ENCODE measurements at places on chromosomes 12 and 14.

DNA sequence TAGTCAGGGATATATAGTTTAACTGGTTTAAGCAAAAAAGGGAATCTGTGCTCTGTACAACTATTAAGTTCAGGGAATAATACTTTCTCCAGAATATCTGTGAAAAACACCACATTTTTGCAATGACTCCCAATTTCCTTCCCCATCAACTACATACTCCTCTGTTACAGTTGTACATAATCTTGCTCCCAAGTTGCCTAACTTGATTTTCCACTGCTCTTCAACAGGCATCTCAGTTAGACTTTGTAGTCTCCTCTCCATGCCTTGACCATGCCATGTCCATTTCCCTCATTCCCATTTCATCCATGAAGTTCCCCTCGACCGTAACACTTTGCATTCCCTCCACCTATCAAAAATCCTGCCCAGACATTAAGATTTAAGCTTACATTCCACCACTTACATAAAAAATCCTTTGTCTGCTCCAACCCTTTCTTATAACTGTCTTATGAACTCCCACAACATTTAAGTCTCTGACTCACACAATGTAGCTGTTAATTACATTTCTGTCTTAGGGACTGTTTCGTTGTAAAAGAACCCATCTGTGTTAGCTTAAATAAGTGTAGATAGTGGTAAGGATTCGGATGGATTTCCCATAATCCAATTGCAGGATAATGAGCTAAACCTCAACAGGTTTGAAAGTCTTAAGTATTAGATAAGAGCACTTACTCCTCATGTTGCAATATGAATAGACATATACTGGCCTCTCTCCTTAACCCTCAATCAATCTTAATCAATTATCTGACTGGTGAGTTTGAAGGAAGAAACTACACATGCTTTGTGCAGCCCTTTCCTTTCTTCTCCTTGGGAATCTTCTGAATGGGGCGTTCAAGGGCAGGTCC, 156.5 kb downstream of the PAWR start:
- DNase-seq: no peak

DNA sequence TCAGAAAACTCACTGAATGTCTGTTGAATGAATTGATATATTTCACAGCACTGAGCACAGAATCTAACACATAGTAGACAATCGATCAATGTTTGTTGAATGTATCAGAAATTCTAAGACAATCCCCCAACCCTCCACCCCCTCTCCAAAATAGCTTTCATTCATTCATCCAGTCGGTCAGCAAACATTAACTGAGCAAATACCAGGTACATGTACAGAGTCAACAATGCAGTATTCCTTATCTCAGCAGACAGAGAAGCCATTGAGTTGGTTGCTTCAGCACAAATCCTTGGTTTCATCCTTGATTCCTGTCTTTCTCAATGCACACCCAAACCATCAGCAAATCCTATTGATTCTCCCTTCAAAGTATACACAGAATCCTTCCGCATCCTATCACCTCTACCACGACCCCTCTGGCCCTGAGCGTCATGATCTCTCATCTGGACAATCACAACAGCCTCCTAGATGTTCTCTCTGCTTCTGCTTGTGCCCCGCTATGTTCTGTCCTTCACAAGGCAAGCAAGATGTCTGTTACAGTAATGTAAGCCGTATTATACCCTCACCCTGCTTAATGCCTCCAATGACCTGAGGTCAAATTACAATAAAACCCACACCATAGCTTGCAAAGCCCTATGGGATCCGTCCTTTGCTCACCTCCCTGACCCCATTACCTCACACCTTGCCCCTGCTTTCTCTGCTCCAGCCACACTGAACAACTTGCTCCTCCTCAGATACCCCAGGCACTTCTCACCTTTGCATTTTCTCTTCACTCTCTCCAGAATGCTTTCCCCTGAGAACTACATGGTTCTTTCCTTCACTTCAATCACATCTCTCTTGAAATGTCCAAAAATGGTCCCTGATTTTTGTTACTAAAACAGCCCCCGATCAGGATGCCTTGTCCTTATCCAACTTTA, 738.1 kb upstream of the TBX3 start:
- no peak for DNase-seq

GRCh38 chr12:97500537-97500936, 37.9 kb downstream of the RMST start:
- no peak for DNase-seq

DNA sequence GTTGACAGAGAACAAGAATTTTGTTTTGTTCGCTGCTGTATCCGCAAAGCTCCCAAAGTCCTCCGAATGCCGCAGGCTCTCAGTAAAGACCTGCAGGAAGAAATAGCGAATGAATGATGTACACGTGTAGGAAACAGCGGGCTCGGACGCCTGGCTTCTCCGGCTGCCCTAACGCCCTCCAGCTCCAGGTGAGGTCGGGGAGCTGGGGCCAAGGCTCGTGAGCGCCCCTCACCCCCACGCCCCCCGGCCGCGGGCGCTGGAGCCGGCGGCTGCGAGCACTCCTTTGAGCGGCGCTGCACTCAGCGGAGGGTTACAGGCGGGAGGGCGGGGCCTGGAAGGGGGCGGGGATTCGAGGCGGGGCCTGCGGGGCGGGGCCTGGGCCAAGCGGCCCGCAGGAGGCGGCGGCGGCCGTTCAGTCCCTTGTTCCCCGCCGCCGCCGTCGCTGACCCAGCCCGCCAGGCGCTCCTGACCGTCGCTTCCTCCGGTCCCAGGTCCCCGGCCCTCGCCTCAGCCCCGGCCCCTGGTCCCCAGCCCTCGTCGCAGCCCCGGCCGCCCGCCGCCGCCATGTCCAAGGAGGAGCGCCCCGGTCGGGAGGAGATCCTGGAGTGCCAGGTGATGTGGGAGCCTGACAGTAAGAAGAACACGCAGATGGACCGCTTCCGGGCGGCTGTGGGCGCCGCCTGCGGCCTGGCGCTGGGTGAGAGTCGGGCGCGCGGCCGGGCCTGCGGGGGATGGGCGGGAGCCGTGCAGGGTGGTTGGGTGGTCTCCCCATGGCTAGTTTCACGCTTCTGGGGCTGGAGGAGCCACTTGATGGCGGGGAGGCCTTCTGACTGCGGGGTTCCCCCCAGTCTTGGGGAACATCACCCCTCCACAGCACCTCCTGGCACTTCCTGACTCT, at the start of gene AACS:
AACS (plus strand) TSS at position 415 of the 898 bp plus-strand sequence; CDS start at position 565, 150 bp downstream.
- DNase-seq: peak; percentile 47

DNA sequence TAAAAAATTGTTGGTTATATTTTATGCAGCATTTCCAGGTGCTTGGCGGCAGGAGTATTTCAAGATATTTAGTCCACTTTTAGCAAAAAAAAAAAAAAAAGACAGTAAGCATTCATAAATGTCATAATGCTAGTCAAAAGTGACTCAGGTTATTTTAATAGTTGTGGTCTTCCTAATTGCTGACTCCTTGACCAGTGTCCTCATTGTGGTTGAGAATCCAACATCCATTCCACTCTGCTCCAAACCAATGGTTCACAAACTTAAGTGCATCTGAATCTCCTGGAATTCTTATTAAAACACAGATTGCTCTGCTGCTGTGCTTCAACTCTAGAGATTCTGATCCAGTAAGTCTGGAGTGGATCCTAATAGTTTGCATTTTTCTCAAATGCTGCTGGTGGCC, 71.4 kb downstream of the AKAP6 start:
- no peak for DNase-seq

GRCh38 chr14:91112194-91112593, 1.7 kb upstream of the DGLUCY start:
- no peak for DNase-seq

DNA sequence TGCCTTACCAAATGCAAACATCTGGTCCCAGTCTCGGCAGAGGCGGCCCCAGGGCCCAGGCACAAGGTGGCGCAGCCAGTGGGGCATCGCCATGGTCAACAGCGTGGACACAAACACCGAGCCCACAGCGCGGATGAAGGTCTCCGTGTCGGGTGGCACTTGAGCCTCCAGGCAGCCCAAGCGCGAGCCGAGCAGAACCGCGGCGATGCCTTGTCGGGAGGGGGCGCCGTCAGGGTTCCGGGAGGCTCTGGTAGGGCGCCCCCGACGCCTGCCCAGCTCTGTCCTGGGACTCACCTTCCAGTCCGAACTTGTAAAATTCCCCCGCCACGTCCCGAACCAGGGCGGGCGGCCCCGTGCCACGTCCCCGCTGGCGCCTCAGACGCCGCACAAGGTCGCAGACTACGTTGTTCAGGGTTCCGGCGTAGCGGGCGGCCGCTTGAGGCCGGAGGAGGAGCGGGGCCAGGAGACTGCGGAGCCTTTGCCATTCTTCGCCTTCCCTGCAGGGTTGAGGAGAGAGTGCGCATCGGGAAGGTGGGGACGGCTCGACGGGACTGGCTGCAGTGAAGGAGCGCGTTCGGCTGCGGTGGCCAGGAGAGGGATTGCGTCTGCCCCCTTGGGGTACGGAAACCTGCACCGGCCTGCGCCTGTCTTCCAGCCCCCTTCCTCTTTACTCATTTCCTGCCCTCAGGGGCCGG, 1.7 kb downstream of the CYP27B1 start:
- no peak for DNase-seq

DNA sequence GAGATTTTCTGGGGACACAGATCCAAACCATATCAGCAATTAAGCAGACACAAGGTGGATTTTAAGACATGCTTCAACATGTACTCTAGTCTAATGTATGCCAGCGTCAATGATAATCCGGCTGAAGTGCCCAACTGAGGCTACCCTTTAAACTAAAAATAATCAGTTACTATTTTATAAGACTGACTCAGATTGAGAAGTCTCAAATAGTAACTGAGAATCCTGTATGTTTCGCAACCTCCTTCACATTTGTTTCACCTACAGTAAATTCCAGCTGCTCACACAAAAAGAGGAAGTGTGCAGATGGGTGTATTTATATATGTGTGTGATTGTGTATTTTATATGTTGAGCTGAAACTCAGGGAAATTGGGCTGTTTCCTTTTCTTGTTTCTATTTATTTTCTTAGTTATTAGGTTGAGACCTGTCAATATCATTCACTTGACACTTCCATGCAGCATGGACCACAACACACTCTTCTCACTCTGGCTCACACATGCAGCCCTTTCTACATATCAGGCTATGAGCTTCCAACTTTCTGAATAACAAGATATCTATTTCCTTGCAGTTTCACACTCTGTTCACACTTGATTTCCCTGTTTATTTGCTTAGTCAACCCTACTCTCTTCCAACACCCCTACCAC, 1224.9 kb upstream of the TMEM132C start:
- no peak for DNase-seq

GRCh38 chr12:129538137-129538536, 365.7 kb downstream of the TMEM132D start:
- no peak for DNase-seq

DNA sequence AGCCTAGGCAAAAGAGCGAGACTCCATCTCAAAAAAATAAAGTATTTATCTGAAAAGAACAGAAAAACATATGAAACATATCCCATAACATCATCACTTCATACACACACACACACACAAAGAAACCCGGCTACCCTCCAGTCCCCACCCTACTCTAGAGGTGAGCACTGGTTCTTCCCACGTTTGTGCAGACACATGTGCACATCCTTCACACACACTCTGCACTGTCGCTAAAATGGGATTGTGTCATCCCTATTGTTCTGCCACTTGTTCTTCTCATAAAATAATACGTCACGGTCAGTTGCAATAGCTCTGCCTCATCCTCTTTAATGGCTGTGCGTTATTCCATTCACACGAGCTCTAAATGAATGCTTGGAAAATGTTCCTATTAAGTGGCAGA, 85.9 kb upstream of the ANO2 start:
- no peak for DNase-seq

DNA sequence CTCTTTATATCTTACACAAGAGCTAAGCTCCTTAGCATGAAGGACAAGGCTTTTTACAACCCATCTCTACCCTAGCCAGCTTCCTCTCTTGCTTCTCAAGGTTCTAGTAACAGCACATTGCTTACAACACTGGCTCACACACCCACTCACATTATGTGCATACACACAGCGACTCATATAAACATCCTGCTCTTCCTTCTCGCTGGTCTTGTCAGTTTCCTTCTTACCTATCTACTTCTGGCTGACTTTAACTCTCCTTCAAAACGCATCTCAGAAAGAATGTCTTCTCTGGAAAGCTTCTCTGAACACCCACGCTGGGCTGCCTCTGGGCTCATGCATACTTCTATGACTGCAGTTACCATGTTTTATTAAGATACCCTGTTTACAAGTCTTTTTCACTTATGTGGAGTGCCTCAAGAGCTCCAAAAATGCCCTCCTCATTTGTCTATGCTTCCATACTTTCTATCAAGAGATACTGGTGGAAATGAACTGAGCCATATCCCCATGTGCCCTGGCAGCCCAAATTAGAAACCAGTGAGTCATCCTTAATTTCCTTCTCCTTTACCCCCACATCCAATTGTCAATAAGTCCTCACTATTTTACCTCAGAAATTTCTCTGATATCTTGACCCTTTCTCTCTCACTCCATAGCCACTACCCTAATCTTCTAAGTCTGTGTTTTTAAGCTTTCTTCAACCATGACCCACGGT, 126.9 kb upstream of the KRAS start:
- no peak for DNase-seq

DNA sequence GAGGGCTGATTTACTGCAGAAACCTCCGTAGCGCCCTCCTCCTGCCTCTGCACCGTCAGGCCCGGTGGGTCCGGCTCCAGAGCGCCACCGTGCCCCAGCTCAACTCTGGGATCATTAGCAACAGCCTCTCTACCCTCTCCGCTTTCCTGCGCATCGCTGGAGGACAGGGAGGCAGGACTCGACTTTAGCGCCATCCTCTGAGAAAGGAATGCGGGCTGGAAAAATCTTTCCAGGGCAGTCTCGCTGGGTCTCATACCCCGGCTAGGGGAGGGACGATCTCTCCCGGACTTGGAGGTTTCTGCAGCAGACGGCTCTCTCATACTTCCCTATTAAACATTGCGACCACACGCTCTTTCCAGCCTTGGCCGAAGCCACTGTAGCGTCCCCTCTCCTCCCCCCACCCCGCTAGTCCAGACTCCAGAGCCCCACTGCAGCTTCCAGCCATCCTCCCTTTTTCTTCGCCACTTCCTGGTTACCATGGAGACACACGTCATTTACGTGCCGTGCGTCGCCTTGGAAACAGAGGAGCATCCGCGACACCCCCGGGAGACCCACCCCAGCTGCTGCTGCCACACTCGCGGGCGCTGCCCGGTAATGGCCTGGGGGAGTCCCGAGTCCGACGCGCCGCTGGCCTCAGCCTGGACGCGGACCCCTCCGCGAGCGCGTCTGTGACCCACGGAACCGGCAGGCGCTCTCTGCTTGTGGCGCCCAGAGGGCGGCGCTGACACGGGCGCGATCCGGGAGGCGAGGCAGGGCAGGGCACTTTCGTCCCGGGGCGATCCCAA, at the start of gene CCDC184:
CCDC184 (plus strand) TSS at position 554 of the 785 bp plus-strand sequence. CDS start 479 bp downstream, outside the sequence.
- peak; percentile 85 for DNase-seq

GRCh38 chr12:118315821-118316220, 56.9 kb downstream of the TAOK3 start:
- DNase-seq: no peak

GRCh38 chr12:132604151-132604618, 6.2 kb downstream of the LRCOL1 start:
- DNase-seq: no peak

- no peak for DNase-seq
Measured at GRCh38 chr14:29442696-29443095, 485.0 kb downstream of the PRKD1 start.

- no peak for DNase-seq
Measured at GRCh38 chr12:89373763-89374572, 21.7 kb upstream of the DUSP6 start.

All from pons (tissue), 1 donor.